T-helper 17 cell (primary cell): ENCODE measurements at places on chromosomes 12 and 14. TPM values are rescaled to one million over a fixed set of nuclear protein-coding genes. Genes with fewer than 3 reads are reported as not detected.

DNA sequence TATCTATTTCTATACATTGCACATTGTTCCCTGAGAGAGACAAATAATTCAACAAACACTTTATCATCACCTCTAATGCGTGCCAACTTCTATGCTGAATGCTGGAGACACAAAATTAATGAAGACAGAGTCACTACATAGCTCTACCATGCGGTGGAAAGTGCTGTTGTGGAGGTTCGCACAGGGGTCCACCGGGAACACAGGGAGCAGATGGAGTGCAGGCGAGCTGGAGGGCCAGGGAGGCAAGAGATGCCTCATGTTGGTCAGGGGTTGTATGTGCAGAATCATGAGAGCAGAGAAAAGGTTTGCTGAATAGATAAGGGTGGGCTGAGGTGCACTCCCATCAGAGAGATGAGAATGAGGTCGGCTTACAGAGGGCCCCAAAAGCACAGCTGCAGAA lies 25.2 kb downstream of the FAM234B start:
- H3K36me3 ChIP-seq: peaks cover 10% of the 10 kb centered on the region
- no peaks in the 10 kb centered on the region for H3K27me3 ChIP-seq
- H3K27ac ChIP-seq: no peak overlapping the region
- DNase-seq: no peak
- peaks cover 3% of the 10 kb centered on the region for H3K4me1 ChIP-seq

DNA sequence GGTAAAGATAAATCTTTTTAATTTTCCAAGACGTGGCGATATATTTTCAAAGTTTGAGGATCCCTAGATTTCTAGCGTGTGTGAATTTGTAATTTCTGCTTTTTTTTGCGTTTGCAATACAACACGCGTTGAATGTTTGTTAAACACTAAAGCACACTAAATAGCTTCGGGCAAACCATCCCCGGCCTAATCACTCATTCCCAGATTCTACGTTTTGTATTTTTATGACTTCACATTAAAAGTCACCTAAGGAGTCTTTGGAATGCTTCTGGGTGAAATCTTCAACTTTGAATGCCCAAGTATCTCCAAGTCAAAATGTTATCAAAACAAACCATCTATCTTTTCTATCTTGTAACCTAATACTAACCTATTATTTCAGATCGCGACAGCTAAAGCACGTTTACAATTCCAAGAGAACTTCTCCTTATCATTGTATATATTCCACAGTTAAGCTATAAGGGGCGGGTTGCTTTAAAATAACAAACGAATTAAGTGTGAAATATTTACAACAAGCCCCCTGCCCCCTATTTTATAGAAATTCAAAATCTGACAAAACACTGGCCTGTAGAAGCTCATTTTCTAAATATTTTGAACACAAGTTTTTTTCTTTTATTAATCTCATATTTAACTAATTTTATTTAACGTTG lies 1.1 kb downstream of the ALX1 start:
- H3K27ac ChIP-seq: no peak overlapping the region
- DNase-seq: no peak
- H3K36me3 ChIP-seq: peaks cover 3% of the 10 kb centered on the region
- H3K27me3 ChIP-seq: peaks cover 37% of the 10 kb centered on the region
- H3K4me1 ChIP-seq: peaks cover 5% of the 10 kb centered on the region

DNA sequence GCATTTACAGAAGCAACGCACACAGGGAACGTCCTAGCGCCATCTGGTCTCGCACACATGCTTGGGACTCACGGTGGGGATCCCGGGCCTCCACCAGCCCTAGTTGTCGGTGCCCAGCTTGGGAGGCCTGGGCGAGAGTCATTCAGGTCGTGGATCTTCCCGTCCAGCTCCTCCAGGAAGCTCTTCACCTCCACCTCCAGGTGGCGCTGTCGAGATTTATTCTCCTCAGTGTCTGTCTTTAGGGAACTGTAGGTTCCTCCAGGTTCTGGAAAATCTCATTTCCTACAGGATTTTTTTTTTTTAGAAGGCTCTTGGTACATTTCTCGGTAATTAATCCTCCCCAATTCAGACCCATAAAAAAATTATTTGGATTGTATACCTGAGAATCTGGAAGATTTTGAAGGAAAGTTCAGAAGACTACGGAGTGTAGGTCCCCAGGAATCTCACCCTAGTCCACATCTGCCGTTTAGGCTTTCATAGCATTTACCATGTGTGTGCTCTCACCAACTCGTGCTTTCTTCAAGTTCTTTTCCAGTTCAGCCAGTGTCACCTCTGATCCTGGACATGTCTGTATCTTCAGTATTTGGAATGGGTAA lies 910.0 kb downstream of the TMEM121 start:
- H3K4me3 ChIP-seq: no peak overlapping the region
- DNase-seq: peak; percentile 63
- peaks cover 44% of the 10 kb centered on the region for H3K27me3 ChIP-seq
- H3K36me3 ChIP-seq: peaks cover 8% of the 10 kb centered on the region

DNA sequence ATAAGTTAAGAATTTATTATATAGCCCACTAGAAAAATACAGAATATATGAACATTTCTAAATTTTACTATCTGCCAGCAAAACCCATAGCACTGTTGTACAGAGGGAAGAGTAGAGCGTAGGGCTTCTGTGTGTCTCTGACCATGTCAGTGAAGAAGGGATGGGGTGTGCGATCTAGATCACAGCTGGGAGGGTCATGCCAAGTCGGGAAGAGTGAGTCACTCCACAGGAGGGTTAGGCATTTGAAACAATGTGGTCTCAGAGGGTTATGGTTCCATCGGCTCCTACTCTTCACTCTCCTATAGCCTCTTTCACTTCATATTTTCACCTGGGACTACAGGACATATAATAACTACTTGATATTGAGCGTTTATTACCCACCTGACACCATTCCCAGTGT lies 185.1 kb upstream of the DDHD1 start:
- no peak overlapping the region for H3K27ac ChIP-seq
- no peaks in the 10 kb centered on the region for H3K27me3 ChIP-seq
- H3K4me1 ChIP-seq: no peaks in the 10 kb centered on the region
- no peak overlapping the region for H3K4me3 ChIP-seq
- DNase-seq: no peak
- no peaks in the 10 kb centered on the region for H3K36me3 ChIP-seq

DNA sequence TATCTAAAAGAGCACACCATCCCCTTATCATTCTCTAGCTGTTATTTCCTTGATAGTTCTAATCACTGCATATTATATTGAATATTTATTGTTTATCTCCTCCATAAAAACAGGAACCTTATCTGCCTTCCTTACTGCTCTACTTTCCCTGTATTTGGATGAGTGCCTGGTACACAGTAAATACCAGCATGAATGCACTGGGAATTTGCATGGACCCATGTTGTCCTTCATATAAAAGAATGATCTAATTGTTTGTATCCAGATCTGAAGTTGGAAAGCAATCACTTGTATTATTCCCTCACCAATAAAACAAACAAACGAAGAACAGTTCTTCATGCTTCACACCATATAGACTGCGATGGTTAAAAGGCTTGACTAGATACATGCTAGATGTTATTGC lies 15.3 kb upstream of the CNOT2 start:
- H3K4me3 ChIP-seq: no peak overlapping the region
- no peaks in the 10 kb centered on the region for H3K27me3 ChIP-seq
- DNase-seq: no peak
- peaks cover 3% of the 10 kb centered on the region for H3K4me1 ChIP-seq
- H3K27ac ChIP-seq: no peak overlapping the region
- peaks cover 5% of the 10 kb centered on the region for H3K36me3 ChIP-seq

GRCh38 chr14:67240168-67240932 lies 885 bp upstream of the PALS1 start:
- H3K4me3 ChIP-seq: peak overlapping the region; percentile 91
- no peak for DNase-seq
- H3K4me1 ChIP-seq: peaks cover 15% of the 10 kb centered on the region

GRCh38 chr14:82528016-82528415 lies 994.4 kb upstream of the SEL1L start:
- DNase-seq: no peak
- no peak overlapping the region for H3K27ac ChIP-seq
- no peak overlapping the region for H3K4me3 ChIP-seq
- no peaks in the 10 kb centered on the region for H3K4me1 ChIP-seq

DNA sequence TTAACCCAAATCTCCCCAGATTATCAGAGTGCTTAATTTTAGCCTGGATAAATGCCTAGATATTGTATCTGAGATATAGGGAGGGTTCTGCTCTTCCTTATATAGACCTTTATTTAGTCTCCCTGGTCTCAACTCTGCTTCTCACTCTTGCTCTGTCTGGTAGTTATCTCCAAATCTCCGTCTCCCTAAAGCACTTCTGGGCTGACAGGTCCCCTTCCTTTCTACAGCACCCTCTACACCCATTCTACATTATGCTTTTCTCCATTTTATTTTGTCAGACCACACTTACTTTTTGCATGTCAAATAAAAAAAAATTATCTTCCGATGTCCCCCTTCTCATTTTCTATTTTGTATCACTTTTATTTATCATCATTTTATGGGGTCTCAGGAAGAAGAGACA lies 2.0 kb upstream of the ERC1 start:
- DNase-seq: no peak
- no peaks in the 10 kb centered on the region for H3K27me3 ChIP-seq
- H3K36me3 ChIP-seq: peaks cover 5% of the 10 kb centered on the region
- H3K4me3 ChIP-seq: peak overlapping the region; percentile 100

GRCh38 chr12:14403293-14403692 lies 37.8 kb downstream of the ATF7IP start:
- peak overlapping the region; percentile 98 for H3K27ac ChIP-seq
- H3K27me3 ChIP-seq: no peaks in the 10 kb centered on the region
- H3K36me3 ChIP-seq: peaks cover 2% of the 10 kb centered on the region
- H3K4me3 ChIP-seq: peak overlapping the region; percentile 74

DNA sequence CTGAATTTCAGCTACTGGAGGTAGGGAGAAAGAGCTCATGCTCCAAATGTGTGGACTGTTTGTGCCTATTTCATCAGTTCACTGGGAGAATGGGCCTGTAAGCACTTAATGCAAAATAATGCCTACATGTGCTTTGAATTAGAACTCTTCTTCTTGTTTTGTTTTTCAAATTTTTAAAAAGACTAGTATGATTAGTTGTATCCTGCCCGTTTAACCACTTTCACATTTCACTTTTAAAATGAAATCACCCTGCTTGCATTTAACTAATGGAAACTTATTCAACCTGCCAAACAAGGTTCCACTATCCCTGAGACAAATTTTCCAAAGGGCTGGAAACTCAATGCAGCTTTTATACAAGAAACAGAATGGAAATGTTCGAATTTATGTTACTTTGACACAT lies 79.7 kb downstream of the SAMD4A start:
- no peak overlapping the region for H3K27ac ChIP-seq
- H3K4me3 ChIP-seq: no peak overlapping the region
- H3K27me3 ChIP-seq: peaks cover 15% of the 10 kb centered on the region
- no peak for DNase-seq

- no peak overlapping the region for H3K27ac ChIP-seq
- H3K27me3 ChIP-seq: peaks cover 17% of the 10 kb centered on the region
- peaks cover 2% of the 10 kb centered on the region for H3K36me3 ChIP-seq
- H3K4me3 ChIP-seq: no peak overlapping the region
- no peaks in the 10 kb centered on the region for H3K4me1 ChIP-seq
These were observed 30.3 kb upstream of the ESR2 start for GRCh38 chr14:64324461-64324860.

GRCh38 chr14:100146531-100147091 lies 12.8 kb downstream of the DEGS2 start:
- H3K27ac ChIP-seq: no peak overlapping the region
- H3K4me3 ChIP-seq: peak overlapping the region; percentile 63
- H3K36me3 ChIP-seq: no peaks in the 10 kb centered on the region
- no peaks in the 10 kb centered on the region for H3K27me3 ChIP-seq
- DNase-seq: no peak

DNA sequence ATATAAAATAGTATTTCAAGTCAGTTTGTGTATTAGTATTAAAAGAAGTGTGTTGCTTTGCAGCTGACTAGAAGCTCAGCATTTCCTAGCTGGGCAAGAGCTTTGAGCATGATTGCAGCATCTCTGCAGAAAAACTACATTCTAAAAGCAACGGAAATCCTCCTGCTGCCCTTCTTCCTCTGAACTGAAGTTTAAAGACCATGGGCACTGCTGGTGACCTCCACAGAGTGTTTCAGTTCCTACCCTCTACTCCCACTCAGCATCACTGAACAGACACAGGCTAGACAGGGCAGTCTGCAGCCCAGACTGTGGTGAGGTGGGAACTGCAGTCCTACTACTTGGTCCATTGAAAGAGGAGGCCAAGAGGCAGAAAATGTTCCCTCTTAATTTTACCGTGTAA lies 59.0 kb downstream of the FAR2 start:
- H3K4me1 ChIP-seq: peaks cover 4% of the 10 kb centered on the region
- no peak overlapping the region for H3K4me3 ChIP-seq
- no peak overlapping the region for H3K27ac ChIP-seq
- no peaks in the 10 kb centered on the region for H3K27me3 ChIP-seq
- no peak for DNase-seq

DNA sequence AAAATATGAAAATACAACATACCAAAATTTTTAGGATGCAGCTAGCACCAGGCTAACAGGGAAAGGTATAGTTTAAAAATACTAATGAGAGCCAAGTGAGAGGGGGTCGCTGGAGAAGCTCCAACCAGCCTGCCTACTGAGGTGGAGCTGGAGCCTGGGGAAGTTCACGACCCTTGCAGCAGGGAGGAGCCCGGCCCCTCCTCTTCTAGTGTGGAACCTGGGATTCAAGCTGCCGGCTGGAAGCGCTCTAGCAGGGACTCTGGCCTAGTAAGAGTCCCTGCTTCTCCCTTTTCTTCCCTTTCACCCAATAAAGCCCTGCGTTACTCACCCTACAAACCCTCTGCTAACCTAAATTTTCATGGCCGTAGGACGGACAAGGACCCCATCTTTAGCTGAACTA lies 5.0 kb upstream of the KCNK13 start:
- no peak overlapping the region for H3K27ac ChIP-seq
- DNase-seq: no peak
- H3K27me3 ChIP-seq: peaks cover 72% of the 10 kb centered on the region
- H3K4me1 ChIP-seq: peaks cover 8% of the 10 kb centered on the region
- H3K4me3 ChIP-seq: no peak overlapping the region

GRCh38 chr12:10363914-10364814 lies 25.7 kb downstream of the KLRK1 start:
- no peak overlapping the region for H3K4me3 ChIP-seq
- no peak for DNase-seq
- no peak overlapping the region for H3K27ac ChIP-seq
- peaks cover 3% of the 10 kb centered on the region for H3K36me3 ChIP-seq

DNA sequence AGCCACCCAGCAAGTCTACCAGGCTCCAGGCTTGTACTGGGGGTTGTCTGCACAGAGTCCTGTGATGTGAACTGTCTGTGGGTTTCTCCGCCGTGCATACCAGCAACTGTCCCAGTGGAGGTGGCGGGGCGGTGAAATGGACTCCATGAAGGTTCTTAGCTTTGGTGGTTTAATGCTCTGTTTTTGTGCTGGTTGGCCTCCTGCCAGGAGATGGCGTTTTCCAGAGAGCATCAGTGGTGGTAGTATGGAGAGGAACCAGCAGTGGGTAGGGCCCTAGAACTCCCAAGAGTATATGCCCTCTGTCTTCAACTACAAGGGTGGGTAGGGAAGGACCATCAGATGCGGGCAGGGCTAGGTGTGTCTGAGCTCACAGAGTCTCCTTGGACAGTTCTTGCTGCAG lies 303.8 kb downstream of the TMEM121 start:
- peaks cover 64% of the 10 kb centered on the region for H3K27me3 ChIP-seq
- no peak overlapping the region for H3K4me3 ChIP-seq
- peaks cover 5% of the 10 kb centered on the region for H3K36me3 ChIP-seq
- no peak overlapping the region for H3K27ac ChIP-seq
- DNase-seq: no peak

GRCh38 chr12:22415342-22416309 lies 81.1 kb upstream of the ST8SIA1 start:
- no peaks in the 10 kb centered on the region for H3K36me3 ChIP-seq
- H3K27me3 ChIP-seq: no peaks in the 10 kb centered on the region

Gene PTPN21
- not detected for total RNA-seq

Gene SLC7A8
- 2.5 TPM for total RNA-seq

Gene PRPF39
- total RNA-seq: 65.5 TPM

Gene OR6C3
- not detected for total RNA-seq

Gene TUNAR
- total RNA-seq: not detected

Gene PGF
- total RNA-seq: not detected

Gene IAPP
- total RNA-seq: not detected
